ENCODE measurements at places on chromosomes 5 and 9. TPM values are rescaled to one million over a fixed set of nuclear protein-coding genes. Genes with fewer than 3 reads are reported as not detected.

NDUFS6 gene
- 36.9 TPM for total RNA-seq

SLC34A1 gene
- not detected for total RNA-seq

SOHLH1 gene
- total RNA-seq: not detected

C5orf34 gene
- total RNA-seq: 3.9 TPM

FOXE1 gene
- not detected for total RNA-seq

All from subcutaneous adipose tissue (tissue), 4 donors.